Midbrain (tissue), 1 donor: ENCODE measurements at places on chromosomes 16 and 17.

- DNase-seq: no peak
Measured at GRCh38 chr16:67104061-67104460, 5.7 kb upstream of the PHAF1 start.

DNA sequence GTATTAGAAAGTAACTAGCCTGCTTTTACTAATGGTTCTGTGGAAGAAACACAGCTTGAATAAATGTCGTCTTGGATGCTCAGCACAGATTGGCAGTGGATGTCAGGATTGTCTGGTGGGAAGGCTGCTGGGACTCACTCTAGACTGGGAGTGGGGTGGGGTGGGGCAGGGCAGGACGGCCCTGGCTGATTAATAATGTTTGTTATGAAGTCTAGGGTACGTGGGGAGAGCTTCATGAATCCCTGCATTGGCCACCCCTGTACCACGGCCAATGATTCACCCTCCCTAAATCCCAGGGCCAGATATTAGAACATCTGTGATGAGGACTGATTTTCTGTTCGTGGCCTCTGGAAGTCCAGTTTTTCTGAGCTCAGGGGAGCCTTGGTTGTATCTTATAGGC is 421.0 kb downstream of the WWOX start:
- no peak for DNase-seq

DNA sequence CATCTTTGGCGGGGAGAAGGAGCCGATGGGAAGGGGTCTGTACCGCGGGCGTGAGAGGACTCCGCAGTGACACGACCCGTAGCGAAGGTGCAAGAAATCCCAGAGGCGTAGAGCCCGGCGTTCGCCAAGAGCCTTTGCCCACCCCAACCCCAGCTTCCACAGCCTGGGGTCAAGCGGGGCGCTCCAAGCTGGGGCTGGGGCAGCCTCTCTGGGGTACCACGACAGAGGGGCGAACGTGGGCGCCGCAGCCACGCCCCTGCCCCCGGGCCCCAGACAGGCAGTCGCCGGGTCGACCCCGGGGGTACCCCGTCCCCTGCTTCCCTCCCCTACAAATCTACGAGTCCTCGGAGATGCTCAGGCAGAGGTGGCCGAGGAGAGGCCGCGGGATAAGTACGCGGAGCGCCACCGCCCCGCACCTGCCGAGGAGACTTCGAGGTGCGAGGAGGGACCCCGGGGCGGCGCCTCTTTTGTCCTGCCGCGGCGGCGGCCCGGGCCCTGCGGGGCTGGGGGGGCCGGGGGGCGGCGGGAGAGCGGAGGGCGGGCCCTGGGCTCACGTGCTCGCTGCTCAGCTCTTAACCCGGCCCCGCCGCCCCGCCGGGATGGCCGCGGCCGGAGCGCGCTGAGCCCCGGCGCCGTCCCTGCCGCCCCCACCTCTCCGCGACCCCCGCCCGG is at the start of gene ADAM11:
TSS of gene ADAM11 (plus strand) at position 575 of the 672 bp plus-strand sequence. CDS start 212 bp downstream, outside the sequence.
- no peak for DNase-seq

DNA sequence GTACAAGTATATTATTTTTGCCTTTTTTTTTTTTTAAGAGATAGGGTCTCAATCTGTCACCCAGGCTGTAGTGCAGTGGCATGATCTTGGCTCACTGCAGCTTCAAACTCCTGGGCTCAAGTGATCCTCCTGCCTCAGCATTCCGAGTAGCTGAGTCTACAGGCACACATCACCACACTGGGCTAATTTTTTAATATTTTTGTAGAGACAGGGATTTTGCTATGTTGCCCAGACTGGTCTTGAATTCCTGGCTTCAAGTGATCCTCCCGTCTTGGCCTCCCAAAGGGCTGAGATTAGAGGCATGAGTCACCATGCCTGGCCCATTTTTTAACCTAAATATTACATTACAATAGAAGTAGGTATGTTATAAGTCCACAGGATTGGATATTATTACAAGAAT is 3.2 kb downstream of the TERB1 start:
- no peak for DNase-seq

GRCh38 chr17:67881083-67881482 is 55.8 kb downstream of the BPTF start:
- no peak for DNase-seq

DNA sequence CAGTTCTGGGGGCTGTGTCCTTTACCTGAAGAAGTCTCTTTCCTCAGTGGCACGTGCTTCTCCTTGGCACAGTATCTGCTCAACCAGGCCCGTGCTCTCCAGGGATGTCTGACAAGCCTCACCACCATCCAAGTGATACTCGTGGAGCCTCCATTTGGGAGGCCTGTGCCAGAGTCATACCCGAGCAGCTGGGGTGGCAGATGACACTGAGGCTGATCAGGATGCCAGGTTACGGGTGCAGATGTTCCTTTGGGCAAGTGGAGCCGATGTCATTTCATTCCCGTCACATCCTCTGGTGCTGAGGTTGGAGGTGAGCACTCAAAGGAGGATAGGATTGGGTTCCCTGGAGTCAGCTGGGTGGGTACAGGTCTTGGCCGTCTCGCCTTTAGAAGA is 87.2 kb downstream of the KSR1 start:
- DNase-seq: no peak

- DNase-seq: no peak
Measured at GRCh38 chr17:76493505-76494167, 7.6 kb downstream of the RHBDF2 start.

GRCh38 chr17:75849279-75849646 is 5.1 kb upstream of the UNC13D start:
- no peak for DNase-seq

- DNase-seq: no peak
Measured at GRCh38 chr17:77137111-77137510, 3.7 kb upstream of the SEC14L1 start.

DNA sequence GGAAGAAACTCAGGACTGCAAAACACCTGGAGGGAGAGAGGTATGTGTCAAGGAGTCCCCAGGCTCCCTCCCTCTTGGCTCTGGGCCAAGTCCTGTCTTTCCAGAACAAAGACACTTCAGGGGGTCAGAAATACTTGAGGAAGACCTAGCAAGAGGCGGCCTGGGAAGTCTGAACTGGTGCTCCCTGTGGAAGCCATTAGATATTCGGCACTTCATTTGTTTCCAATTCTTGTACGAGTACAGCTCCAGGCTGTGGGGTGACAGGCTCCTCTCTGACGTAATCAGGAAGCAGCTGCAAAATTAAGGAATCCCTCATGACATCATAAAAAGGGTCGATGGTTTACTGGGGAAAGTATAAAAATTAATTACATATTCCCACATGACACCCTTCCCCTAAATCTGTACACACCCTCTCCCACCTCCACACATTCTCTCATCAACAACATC is 108.7 kb downstream of the SMG6 start:
- no peak for DNase-seq

DNA sequence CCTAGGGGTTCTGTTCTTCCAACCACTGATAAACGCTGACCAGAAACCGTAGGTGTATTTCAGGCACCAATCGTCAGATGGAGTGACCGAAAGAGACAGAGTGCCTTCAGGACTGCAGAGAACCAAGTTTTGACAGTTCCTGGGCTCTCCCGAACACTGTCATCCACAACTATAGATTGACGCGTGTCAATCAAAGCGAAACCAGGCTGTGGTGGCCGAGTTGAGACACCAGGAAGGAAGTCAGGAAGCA is 11.9 kb upstream of the AURKB start:
- no peak for DNase-seq

DNA sequence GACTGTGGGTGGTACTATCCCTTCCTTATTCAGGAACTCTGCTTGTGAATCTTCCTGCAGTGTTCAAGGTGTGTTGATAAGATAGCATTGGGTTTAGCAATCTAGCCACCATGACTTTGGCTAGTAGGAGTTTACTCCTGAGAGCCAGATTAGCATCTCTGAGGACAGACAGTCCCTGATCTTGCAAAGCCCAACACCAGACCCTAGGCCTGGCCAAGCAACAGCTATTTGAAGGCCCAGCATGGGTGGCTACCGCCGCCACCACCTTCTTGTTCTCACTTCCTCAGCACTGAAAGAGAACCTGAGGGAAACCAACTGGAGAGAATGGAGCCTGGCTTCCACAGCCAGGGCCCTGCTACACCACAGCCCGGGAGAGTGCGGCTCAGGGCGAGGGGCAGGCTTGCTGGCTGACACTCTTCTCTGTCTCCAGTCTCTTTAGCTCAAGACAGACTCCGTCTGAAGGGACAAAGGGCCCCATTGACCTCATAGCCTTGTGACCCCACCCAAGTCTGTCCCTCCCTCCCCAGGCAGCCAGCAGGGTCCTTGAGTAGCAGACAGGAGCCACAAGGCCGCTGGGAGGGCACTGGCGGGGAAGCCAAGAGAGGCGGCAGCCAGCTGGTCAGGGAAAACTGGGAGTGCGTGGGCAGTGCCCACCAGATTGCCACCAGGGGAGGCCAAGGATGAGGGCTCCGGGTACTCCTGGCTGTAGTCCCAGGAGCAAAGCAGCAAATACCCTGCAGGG is 10.9 kb upstream of the ARHGAP23 start:
- DNase-seq: no peak

GRCh38 chr17:78535273-78536197 is 41.7 kb downstream of the DNAH17 start:
- no peak for DNase-seq

GRCh38 chr17:63775420-63775819 is 1.4 kb downstream of the DDX42 start:
- DNase-seq: no peak

- no peak for DNase-seq
Measured at GRCh38 chr16:70152578-70153302, 20.8 kb upstream of the CLEC18C start.

- no peak for DNase-seq
Measured at GRCh38 chr16:85395913-85396878, 216.9 kb upstream of the GSE1 start.

GRCh38 chr17:40896916-40897455 is 11.9 kb upstream of the KRT20 start:
- DNase-seq: no peak

- no peak for DNase-seq
Measured at GRCh38 chr16:27258241-27258734, 10.3 kb downstream of the NSMCE1 start.

DNA sequence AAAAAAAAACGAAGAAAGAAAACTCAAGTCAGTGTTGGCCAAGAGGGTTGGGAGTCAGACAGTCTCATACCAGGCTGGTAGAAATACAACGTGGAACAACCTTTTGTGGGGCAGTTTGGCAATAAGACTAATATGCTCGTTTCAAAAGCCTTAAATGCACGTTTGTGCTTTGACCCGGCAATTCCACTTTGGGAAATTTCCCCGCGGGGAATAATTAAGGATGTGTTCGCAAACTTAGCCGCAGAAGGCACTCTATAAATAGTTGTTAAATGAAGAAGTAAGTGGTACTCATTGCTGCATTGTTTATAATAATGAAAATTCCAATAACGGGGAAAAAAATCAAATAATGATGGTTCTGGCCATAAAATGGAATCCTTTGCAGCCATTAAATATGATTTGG is 664.8 kb upstream of the EEF2KMT start:
- DNase-seq: no peak

DNA sequence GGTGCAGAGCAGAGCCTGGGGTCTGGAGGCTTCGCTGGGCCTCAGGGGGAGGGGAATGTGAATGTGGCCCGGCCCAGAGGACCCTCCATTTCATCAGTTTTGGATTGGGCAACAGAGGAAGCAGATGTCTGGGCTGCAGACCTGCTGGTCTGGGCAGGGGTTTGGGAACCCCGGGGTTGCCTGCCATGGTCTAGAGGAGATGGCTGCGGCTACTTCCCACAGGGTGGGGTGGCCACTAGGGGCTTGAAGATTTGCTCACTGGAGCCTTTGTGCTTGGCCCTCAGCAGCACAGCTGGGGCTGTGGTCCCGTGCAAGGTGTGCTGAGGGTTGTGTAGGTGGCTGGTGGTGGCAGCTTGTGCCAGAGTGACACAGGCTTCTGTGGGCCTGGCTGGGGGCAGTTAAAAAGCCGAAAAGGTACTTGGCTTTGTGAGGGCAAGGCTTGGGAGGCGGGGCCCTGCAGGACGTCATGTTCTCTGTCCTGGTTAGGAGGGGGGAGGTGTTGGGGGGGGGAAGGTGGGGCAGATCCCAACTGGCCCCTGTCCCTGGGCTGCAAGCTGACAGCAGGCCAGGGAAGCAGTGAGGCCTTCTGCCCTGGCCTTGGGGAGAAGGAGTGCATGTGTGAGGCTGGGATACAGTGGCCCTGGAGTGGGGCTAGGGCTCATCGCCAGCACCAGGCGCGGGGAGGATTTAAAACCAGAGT is 98.0 kb downstream of the KPNA2 start:
- no peak for DNase-seq

DNA sequence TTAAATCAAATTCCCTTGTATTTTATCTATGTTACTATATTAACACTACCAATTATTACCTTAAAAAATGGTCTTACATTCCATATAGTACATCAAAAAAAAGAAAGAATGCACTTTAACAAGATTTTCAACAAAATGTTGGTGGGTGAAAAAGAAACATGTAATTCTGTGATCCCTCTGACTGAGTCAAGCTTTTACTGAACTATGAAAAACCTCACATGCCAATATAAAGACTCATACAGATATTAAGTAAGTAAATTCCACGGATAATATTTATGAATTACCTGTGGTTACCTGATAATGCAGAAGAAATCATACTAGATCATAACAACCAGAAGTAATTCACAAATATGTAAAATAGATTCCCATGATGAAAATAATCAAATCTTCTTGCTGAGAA is 12.4 kb downstream of the COIL start:
- DNase-seq: no peak

- DNase-seq: no peak
Measured at GRCh38 chr16:19116711-19117449, 3.1 kb downstream of the ITPRIPL2 start.

- no peak for DNase-seq
Measured at GRCh38 chr16:54812229-54812628, 118.4 kb upstream of the IRX5 start.

GRCh38 chr17:72715906-72716572 is 376.4 kb downstream of the SLC39A11 start:
- DNase-seq: peak; percentile 33

DNA sequence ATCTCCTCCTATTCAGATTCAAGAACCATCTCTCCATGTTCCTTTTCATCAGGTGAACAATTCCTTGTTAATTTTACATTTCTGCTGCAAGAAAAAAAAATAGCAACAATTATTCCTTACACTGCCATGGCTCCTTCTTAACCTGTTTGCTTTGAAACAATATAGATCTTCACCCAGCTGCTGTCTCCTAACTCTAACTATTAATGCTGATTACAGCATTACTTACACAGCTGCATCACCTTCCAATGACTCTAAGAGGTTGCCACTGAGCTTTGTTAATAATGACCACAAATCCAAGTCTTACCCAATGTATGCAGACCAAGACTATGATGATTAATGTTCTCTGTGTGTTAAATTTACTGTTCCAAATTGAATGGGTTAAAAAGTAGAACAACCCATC is 541.4 kb downstream of the TOX3 start:
- no peak for DNase-seq

DNA sequence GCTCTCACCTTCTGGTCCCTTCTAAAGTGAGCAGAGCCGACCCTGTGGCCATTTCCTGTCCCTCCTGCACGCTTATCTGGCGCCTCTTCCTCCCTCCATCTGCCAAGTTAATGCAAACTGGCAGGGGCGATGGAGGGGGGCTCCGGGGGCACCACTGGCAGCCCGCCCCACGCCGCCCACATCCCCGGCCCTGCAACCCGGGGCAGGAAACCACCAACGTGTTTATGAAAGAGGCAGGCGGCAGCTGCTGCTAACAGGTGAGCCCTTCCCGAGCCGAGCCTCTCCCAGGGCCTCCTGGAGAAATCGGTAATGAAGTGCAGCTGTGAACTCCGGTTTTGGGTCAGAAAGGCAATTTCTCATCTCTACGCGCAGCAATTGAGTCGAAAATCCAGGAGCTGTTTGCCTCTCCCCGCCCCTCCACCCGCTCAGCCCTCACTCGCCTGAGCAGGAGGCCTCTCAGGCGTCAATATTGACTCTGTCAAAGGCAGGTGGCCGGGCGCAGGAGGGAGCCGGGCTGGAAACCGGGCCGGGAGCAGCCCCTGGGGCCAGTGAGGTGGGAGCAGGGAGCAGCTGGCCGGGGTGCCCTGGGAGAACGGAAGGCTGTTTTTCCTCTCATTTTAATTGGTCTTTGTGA is 164.4 kb upstream of the GSE1 start:
- no peak for DNase-seq
